ENCODE measurements at places on chromosomes 1 and 21.
A peak's percentile ranks its signal among the peaks of the same experiment; 100 is the strongest.

- peak; percentile 18 for DNase-seq
Observed at GRCh38 chr1:227766015-227766634, 30.9 kb downstream of the SNAP47 start.

- DNase-seq = peak; percentile 83
Observed at GRCh38 chr1:56688522-56689026, 43.5 kb downstream of the PRKAA2 start.

GRCh38 chr1:27589441-27589840, 14.5 kb downstream of the AHDC1 start:
- DNase-seq = no peak

DNA sequence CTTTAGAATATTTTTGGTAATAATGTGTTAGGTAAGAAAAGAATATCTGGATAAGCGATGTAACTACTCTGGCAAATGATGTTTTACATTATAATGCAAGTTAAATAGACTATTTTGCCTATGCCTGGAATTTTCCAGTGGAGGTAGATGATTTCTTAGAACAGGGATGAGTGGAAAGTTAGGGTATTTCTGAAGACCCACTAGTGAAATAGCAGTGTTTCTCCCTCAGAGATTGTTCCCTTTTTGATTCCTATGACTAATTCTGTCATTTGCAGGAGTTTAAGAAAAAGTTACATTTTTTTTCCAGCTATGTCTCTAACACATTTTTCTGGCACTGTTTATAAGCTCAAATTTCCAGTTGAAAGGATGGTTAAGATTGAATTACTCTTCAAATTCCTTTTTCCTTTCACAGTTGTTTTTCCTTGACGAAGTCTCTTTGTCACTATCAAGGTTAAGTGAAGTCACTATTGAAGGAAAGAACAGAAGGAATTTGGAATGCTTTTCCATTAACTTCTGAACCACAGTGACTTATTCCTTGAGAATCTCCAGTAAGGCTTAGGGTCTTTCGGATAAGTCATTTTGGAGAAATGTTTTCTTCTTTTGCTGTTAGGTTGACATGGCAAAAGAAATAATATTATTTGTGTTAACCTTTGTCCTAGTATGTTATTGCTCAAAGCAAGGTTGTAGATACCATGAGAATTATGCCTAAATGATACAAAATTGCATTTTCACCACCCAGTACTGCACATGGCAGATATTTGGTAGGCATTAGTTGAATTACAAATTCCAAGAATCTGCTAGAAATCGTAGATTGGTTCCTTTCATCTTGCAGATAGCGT, 42.9 kb upstream of the ZNF326 start:
- DNase-seq = peak; percentile 51

DNA sequence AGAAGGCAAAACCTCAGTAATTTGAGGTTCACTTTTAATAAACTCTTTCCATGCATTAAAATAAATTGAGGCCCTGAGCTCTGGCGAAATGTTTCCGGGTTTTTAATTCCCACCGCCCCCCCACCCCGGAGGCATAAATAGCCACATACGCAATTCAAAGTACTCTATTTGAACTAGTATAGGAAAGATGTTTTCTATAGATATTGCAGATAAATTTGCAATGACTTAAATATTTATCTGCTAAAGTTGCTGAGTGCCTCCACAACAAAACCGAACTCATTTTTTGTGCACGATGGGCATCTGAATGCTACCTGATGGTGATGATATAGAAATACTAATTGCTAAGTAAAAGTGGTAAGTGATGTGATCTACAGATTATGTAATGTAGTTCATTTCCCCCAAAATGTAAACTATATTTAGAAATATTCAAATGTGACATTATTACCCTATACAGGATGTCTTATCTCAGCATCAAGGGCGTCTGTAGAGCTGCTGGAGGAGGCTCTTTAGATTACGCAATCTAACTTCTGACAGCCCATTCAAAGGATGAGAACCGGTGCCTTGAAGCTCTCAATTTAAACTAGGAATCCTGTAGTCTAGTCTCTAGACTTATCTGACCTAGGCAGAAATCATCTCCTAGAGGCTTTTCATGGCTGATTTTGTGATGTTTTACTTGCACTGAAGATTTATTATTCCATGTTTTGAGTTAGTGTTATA, 8.5 kb downstream of the IRF2BP2 start:
- DNase-seq = peak; percentile 77

- no peak for DNase-seq
Observed at GRCh38 chr1:54978528-54979326, 1.7 kb upstream of the TMEM61 start.

DNA sequence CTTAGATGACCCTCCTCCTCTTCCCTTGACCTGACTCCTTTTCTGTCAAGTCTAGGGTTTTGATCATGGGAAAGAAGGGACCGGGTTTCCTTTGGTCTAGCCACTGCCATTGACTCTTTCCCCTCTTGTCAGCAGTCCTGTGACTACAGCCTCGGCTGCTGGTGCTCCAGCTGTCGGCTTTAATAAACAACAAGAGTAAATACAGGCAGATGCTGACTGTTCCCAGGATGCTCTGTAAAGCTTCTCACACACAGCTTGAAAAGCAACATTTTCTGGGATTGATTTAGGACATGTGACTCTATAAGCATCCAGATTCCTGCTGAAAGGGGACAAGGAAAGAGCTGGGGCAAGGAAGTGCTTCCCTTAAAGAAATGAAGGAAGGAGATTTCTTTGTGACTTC, 53.5 kb upstream of the CTTNBP2NL start:
- DNase-seq = no peak

GRCh38 chr1:117596023-117596720, 9.7 kb upstream of the TENT5C start:
- no peak for DNase-seq

DNA sequence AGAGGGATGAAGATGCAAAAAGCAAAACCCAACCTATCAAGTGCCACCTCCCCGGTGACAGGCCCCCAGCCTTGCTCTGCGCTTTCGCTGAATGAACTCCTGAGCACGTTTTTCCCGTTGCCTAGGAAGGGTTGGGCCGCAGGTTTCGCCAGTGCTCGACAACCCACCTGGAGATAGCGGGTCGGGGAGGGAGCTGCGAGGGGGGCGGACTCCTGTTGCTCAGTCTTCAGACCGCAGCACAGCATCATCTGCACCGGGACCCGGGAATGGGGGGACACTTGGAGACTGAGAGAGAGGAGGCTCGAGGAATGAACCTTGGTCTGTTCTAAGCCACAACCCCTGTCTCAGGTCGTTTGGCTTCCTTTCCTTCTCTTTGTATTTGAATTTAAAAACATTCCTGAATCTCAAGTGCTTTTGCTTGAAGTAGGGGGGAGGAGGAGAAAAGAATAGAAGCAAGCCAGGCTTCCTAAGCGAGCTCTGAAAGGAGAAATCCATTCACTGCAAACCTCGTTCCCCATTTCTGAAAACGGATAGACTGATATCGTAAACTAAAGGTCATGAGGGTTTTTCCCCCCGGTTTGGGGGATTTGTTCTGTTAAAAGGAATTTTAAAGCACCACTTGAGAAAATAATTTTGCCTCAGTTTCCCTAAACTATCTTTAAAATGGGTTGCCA, 1.2 kb downstream of the AK5 start:
- DNase-seq = no peak

DNA sequence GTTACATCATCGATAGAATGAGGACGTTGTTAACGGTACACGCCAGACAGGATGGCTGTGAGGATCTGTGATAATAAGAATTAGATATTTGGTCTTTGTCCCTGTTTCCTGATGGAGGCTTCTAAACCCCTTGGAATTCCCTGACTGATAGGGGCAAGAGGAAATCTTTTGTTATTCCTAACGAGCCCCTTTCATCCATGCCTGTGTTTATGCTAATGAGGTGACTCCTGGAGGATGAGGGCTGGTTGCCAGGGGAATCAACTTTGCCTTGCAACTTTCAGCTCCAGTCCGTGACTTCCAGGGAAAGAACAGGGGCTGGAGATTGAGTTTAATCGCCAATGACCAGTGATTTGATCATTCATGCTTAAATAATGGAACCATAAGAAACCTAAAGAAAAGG, 39.3 kb upstream of the NLRP3 start:
- DNase-seq = no peak

DNA sequence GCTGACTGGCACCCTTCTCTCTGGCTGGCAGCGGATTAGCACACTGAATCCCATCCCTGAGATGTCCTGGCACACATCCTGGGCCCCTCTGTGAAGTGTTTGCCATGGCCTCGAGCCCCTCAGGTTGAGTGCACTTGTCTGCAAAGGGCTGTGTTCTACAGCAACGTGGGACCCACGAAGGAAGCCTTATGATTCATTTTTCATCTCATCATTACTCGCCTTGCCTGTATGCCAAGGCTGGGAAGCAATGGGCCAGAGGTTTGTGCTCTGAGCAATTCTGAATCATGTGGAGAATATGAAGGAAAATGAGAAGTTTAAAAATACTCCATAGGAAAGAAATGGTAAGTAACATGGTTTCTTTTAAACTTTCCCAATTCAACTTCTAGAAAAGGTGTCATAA, 124.8 kb upstream of the LMO4 start:
- peak; percentile 80 for DNase-seq

DNA sequence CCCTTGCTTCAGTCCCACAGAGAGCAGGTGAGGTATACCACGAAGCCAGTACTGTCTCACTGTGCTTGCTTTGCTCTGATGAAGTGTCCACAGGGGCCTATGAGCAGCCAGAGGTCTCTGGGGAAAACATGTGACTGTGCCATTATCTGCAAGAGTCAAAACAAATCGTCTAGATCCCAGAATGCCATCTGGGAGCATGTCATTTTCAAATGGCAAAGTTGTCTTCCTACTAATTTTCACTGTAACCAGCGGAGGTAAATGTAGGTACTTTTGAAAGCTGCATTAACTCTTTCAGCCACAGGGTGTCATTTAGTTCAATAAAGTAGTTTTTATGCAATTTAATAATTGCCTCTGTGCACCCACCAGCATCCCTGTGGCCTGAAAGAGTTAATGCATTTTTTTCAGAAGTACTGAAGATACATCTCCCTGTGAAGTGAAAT, 173.6 kb upstream of the SGIP1 start:
- no peak for DNase-seq

GRCh38 chr1:181620183-181620582, 136.9 kb downstream of the CACNA1E start:
- DNase-seq = no peak

- no peak for DNase-seq
Observed at GRCh38 chr21:42858185-42858847, 21.0 kb downstream of the WDR4 start.

GRCh38 chr1:151897991-151898431, 11.3 kb downstream of the THEM4 start:
- DNase-seq = no peak

DNA sequence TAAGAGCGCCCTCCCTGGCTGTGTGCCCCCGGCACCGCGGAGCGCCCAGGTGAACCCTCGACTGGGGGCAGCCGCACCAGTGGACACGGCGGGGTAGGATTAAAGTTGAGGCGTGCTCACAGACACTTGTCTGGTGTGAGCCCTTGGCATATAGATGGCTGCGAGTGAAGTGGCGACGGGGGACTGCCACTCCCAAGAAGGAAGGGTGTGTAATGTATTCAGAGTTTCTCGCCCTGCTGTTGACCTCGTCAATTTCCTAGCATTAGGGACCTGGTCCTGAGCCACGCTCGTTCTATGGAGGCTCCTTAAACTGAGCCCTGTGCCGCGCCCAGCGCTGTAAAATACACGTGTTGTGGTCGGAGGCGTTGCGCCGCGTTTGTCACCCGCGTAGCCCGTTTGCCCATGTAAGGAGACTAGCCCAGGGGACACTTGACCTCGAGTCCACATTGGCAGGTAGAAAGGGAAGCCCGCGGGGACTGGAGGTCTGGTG, 554 bp downstream of the EVA1C start:
- no peak for DNase-seq

DNA sequence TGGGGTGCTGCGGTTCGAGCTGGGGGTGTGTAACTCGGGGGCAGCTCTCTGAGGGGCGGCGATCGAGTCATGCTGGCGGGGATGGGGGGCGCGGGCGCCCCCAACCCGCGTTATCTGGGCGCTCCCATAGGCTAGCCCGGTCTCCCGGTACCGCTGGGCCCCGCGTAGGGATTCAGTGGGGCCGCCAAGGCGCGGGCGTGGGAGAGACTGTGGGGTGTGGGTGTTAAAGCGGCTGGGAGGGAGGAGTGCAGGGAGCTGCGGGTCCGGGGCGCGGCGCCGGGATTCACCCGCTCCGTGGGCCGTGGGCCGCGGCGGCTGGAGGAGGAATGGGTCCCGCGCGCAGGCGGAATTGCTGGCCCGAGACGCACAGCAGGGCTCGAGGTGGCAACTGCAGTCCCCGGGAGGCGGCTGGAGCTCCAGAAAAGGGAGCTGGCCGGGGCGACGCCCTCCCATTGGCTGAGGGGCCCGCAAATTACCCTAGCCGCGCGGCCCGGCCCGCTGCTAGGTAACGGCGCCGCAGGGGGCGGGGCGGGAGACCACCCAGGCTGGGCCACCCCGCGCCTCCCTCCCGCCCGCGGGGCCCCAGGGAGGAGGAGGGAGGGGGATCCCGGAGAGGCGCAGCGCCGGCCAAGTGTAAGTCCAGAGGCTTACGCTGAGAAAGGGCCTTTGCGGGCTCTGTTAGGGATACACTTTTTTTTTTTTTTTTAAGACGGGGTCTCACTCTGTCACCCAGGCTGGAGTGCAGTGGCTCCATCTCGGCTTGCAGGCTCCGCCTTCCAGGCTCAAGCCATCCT, at the start of gene PTCH2:
TSS of gene PTCH2 (minus strand) at position 392 of the 794 bp plus-strand sequence. CDS start at position 71, 321 bp downstream.
- peak; percentile 42 for DNase-seq

- no peak for DNase-seq
Observed at GRCh38 chr1:28684937-28685336, 16.4 kb downstream of the GMEB1 start.

DNA sequence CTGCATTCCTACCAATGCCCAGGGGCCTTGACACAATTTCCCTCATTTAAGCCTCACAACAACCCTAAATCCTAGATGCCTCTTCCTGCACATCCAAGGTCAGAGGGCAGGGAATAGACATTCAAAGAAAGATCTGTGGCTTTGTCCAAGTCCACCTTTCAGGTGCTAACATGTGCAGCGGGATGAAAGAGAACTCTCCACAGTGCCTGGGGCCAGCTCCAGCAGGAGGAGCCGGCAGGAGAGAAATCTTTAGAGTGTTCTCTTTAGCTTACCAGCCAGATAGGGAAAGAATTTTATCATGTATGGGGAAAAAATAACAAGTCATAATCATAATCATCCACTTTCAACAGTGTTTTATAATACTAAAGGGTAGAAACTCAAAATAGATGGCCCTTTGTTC, 319.7 kb downstream of the MATN1 start:
- no peak for DNase-seq

- no peak for DNase-seq
Observed at GRCh38 chr1:203158960-203159665, 16.5 kb downstream of the MYBPH start.

DNA sequence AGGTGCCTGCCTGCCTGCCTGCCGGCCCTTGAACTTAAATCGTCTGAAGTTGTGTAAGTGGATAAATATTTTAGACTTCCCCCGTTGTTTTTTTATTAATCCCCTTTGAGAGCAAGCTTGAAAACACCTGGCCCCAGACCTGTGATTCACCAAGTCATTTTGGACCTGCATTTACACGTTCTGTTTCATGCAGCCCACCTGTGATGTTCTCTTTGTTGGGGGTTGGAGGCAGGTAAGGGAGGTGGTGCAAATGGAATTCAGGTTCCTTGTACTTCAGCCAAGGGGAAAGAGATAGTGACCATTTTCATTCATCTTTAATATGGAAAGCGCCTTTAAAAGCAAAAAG, 1.2 kb downstream of the SLC37A1 start:
- DNase-seq = no peak

- no peak for DNase-seq
Observed at GRCh38 chr1:215617979-215618378, 50.9 kb downstream of the KCTD3 start.

- peak; percentile 39 for DNase-seq
Observed at GRCh38 chr1:59635097-59635496, 179.7 kb upstream of the HOOK1 start.

GRCh38 chr1:207826557-207827487, 75.0 kb downstream of the CD46 start:
- no peak for DNase-seq
